CD8-positive, alpha-beta memory T cell (primary cell): ENCODE measurements at places on chromosomes 1 and 21.

GRCh38 chr1:56065729-56066128, 513.6 kb downstream of the PLPP3 start:
- no peak for DNase-seq

DNA sequence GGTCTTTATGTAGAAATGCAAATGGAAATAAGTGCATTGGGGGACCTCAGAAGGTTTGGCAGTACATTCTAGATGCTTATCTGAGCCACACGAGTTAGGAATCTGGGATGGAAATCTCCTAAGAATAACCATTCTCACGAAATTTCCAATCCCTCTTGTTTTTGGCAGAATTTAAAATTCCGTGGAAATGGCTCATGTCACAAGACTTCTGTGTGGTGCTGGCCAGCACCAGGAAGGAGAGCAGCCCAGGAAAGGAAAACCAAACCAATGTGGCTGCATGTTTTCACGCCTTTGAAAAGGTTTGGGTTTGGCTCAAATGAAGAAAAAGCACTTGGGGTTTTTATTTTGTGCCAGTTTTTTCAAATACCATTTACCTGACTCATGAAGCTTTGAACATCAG, 80.1 kb upstream of the KCNK2 start:
- no peak for DNase-seq

- no peak for DNase-seq
Measured at GRCh38 chr21:43832158-43832550, 32.9 kb upstream of the AGPAT3 start.

- no peak for DNase-seq
Measured at GRCh38 chr1:63670164-63670563, 77.0 kb downstream of the PGM1 start.

DNA sequence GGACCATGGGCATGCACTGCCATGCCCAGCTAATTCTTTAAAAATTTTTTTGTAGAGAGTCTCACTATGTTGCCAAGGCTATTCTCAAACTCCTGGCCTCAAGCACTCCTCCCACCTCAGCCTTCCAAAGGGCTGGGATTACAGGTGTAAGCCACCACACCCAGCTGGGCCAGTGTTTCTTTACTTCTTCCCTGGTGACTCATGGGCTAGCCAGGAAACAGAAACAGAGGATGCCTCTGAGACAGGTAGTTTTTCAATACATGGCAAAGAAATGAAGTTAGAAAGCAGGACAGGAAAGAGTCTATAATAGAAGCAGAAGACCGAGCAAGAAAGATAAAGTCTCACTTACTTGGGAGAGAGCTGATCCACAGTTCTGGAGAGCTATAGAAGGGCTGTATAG, 7.6 kb upstream of the C1orf74 start:
- DNase-seq: no peak

DNA sequence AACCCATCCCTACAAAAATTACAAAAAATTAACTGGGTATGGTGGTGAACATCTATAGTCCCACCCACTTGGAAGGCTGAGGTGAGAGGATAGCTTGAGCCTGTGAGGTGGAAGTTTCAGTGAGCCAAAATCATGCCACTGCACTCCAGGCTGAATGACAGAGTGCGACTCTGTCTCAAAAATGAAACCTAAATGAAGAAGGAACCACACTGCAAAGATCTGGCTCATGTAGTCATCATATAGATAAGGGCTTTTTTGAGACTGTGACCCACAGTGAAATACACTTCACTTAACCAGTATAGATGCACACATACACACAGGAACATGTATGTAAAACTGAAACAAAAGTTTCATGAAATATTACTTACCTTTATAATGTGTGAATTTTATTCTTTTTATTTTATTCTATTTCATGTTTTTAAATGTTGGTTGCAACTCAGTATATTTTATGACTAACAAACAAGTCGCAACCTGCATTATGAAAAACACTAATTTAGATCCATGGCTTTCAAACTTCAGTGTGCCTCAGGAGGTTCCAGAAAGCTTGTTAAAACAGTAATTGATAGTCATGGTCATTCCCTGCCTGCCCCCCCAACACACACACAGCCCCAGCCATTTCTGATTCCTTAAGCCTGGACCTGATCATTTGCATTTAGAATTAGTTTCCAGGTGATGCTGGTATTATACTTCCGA, 189.5 kb downstream of the PATJ start:
- no peak for DNase-seq

- no peak for DNase-seq
Measured at GRCh38 chr1:153354515-153355193, 3.0 kb upstream of the S100A9 start.

DNA sequence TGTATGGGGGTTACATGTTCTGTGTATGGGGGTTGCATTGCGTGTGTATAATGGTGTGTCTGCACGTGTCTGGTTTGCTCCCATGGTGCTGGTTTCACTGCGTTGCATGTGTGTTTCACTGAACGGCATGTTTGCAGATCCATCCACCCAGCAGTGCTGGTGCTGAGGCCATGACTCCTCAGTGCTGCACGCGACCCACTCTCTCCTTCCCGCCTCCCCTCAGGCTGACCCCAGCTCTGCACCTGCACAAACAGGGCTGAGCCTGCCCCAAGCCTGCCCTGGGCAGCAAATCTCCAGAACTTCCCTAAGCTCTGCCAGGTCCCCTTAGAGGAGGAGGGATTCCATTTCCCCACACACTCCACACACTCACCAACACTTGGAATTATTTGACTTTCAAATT, 18.7 kb downstream of the ACTRT2 start:
- DNase-seq: no peak

DNA sequence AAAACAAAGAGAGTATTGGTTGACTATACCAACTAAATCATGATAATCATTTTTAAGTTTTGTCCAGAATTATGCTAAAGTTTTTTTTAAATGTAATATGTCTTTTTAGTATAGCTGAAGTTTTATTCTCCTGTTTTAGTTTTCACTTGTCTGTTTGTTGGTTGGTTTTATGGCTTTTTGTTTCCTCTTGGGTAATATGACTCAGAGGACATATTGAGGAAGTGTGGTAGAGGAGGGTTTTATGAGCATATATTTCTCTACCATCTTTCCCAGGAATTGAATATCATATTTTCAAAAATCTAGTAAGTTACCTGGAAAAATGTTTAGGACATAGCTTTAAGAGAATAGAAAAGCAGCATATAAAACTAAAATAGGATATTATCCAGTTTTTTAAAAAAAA, 68.6 kb upstream of the MCOLN3 start:
- DNase-seq: no peak

- DNase-seq: no peak
Measured at GRCh38 chr1:12441414-12442105, 176.4 kb downstream of the DHRS3 start.

- DNase-seq: no peak
Measured at GRCh38 chr1:206133751-206134415, 16.7 kb upstream of the AVPR1B start.

- no peak for DNase-seq
Measured at GRCh38 chr1:155529109-155529508, 33.5 kb downstream of the ASH1L start.

- DNase-seq: peak; percentile 76
Measured at GRCh38 chr1:75723989-75724471, 479 bp upstream of the ACADM start.

DNA sequence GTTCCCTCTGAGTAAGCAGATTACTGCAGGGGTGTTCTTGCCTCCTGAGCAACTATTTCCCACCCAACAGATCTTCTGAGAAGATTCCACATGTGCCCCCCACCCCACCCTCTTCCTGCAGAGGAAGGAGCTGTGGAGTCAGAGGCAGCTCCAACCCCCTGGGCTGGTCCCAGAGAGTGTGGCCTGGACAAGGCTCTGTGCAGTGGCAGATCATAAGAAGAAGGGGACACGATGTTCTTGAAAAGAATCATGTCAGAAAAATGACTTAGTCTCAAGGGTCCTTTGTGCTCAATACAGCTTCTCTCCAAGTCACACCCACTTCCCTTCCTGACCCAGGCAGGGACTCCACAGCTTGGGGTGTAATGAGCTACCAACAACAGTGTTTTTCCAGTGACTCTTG, 95.2 kb downstream of the SYF2 start:
- DNase-seq: no peak

DNA sequence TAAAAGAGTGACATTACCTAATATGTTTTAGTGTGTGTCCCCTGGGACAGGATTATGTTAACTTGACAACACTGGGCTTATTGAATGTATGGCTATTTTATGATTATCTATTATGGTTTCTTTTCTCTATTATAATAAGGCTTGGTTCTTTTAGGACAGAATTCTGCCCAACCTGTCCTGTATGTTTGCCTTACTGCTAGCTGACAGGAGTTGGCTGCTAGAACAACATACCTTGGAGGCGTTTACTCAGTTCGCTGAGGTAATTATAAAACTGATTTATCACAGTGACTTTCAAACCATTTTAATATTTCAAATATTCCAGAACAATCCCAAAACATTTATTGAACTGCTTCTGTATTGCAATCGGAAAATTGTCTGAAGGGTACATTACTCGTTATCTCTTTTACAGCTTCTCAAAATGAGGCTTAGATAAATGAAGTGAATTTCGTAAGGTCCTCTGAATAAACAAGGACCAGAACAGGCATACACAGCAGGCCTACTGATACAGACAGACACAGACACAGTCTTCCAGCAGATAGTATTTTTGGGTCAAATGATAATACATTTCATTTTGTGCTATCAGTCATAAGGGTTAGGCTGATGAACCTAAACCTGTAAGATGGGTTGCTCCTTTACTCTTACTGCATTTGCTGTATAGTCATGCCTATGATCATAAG, 44.2 kb downstream of the SCYL3 start:
- no peak for DNase-seq

- no peak for DNase-seq
Measured at GRCh38 chr1:12402159-12402673, 172.4 kb downstream of the VPS13D start.

GRCh38 chr1:107829036-107829770, 135.8 kb downstream of the VAV3 start:
- no peak for DNase-seq

DNA sequence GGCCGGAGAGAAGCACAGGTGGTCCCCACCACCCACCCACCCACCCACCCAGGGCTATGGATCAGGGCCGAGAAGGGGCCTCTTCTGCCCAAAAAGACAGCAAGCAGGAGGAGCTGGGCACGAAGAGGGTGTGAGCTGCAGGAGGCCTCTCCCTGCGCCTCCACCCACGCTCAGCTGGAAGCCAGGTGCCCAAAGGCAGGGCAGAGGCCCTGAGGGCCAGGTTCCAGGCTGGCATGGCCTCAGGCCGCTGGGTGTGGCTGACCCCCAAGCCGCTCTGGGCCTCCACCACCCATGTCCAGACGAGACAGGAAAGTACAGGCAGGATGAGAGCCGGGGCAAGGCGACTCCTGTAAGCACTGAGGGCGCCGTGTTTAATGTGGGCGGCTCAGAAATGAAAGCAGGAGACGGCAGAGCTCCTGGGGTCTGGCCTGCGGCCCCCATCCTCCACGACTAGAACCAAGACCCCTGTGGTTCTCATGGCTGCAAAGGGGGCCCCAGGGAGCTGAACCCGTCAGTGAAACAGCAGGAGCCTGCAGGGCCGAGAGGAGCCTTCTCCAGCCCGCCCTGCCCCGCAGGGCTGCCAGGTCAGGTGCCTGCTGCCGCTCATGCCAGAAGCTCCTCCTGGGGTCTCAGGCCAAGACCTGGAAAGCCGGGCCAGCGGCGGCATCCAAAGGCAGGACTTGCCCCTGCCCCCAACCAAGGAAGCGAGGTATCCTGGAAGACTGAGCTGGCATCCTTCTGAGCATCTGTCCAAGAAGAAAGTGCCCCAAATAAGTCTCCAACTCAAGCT, 56.0 kb downstream of the MEGF6 start:
- no peak for DNase-seq

GRCh38 chr1:221309723-221310122, 430.5 kb downstream of the HLX start:
- DNase-seq: no peak

DNA sequence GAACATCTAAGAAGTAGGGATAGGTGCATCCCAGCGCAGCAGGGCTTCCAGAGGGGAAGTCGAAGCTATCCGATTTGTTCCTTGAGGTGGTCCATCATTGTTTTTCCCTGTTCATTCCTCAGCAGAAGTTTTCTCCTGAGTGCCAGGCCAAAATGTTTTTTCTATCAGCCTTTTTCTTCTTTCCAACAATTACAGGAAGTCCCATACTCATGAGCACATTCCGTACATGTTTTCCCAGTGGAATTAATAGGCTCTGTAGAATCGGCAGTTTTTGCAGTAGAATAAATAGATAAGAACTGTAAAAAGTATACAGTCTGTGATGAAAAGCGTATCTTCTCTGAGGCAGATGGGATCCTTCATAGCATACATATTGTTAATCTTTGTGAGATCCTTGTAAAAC, 24.8 kb downstream of the CD101 start:
- DNase-seq: no peak

GRCh38 chr1:52674497-52675384, 23.4 kb downstream of the COA7 start:
- no peak for DNase-seq

GRCh38 chr1:236536540-236536939, 12.8 kb downstream of the LGALS8 start:
- DNase-seq: no peak

- DNase-seq: no peak
Measured at GRCh38 chr1:160963521-160963920, 8.9 kb upstream of the ITLN2 start.

GRCh38 chr1:86846164-86846647, 67.7 kb downstream of the SELENOF start:
- DNase-seq: no peak

DNA sequence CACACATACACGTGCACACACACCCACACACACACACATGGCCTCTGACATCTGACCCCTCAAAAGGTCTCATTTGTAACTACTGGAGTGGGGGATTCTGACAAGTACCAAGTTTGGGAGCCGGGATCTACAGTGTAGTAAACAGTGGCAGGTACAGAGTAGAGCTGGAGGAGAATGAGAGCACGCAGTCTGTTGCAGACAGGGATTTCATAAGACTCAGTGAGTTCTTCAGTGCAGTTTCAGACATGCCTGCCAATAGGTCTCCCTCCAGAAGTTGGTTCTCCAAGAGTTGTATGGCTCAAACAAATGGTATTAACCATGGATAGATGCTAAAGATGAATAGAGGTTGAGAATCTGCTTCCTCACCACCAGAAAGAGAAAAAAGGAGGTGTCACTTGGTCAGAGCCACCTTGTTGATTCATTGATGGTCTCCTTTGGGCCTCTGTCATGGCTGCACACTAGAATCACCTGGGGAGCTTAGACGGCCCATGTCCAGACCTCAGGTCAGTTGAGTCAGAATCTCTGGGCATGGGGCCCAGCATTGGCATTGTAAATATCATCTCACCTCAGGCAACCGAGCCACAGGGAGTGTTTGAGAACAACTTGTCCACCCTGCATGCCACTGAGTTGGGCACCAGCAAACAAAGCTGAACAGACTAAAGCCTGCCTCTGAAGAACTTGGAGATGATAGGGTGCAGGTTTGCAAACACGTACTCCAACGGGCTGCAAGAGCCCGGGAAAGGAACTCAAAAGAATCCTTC, 122.1 kb downstream of the EDEM3 start:
- no peak for DNase-seq

- peak; percentile 71 for DNase-seq
Measured at GRCh38 chr1:53327182-53327913, 522 bp downstream of the LRP8 start.

DNA sequence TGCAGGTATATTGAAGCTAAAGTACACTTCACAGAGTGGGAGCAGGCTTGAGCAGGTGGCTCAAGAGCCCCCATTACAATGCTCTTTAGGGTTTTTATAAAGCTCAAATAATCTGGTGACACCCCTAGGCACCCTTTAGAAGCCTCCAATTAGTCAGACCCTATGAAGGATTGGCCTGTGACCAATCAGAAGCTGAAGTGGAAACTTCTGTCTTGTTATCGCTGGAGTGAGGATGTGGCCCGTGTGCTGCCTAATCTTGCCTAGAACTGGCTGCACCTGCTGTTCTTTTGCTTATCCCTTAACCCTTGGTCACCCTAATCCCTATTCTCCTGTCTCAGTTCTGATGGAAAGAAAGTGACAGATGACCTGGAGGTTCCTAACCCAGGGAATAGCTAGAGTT, 70.8 kb upstream of the ABCG1 start:
- DNase-seq: no peak
